ENCODE measurements at places on chromosomes 11 and 22.
A peak's percentile ranks its signal among the peaks of the same experiment; 100 is the strongest.

DNA sequence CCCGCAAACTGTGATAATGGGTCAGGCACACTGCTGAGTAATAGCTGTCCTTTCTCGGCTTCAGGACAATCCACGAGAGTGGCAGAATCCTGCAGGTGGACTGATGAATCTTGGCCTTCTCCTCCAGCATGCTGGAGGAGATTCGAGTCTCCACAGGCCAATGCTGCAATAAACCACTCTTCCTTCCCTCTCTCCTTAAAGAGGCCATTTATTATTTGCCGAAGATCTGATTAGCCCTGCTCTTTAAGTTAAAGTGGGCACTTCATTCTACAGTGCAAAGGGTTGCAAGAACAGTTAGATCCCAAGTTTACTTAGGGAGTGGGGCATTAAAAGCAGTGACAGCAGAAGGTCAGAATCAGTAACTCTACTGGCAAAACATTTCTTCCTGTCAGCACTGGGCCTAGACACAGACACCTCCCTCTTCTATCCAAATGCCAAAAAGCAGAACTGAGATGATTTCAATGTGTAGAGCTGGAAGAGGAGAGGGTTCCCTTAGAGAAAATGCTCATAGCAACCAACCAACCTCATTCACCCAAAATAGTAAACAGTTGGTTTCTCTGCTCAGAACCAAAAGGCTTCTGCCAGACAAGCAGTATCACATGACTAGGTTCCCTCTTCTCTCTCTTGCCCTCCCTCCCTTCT, 121.7 kb downstream of the SGSM3 start:
- peaks cover 6% of the 10 kb centered on the region for H3K36me3 ChIP-seq
- H3K27ac ChIP-seq: no peak overlapping the region
- DNase-seq: no peak
- H3K4me3 ChIP-seq: no peak overlapping the region

DNA sequence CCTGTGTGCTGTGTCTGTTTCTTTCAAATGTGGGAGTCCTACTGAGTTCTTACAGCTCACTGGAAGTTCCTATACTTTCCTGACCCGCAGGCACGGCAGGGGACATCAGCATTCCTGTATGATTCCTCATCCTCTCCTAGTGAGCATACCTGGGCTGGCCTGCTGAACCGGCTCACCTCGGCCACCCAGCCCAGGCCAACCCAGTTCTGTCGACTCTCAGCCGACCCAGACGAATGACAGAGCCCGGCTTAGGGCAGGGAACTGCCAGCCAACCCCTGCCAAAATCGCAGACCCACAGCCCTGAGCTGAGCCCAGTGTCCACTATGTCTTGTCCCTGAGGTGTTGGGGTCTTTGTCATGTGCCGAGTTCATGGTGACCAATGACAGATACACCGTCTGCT, 339.7 kb downstream of the BRD1 start:
- H3K4me1 ChIP-seq: peaks cover 5% of the 10 kb centered on the region
- no peaks in the 10 kb centered on the region for H3K36me3 ChIP-seq
- 0 out of 3 replicates have a peak overlapping the region, but pooled peaks have one; percentile 2 for H3K4me3 ChIP-seq
- H3K27ac ChIP-seq: no peak overlapping the region

GRCh38 chr11:23205156-23205871, 345.0 kb upstream of the CCDC179 start:
- H3K4me3 ChIP-seq: no peak overlapping the region
- no peak overlapping the region for H3K27ac ChIP-seq
- H3K27me3 ChIP-seq: no peaks in the 10 kb centered on the region
- H3K36me3 ChIP-seq: peaks cover 8% of the 10 kb centered on the region
- H3K4me1 ChIP-seq: no peaks in the 10 kb centered on the region
- DNase-seq: no peak

DNA sequence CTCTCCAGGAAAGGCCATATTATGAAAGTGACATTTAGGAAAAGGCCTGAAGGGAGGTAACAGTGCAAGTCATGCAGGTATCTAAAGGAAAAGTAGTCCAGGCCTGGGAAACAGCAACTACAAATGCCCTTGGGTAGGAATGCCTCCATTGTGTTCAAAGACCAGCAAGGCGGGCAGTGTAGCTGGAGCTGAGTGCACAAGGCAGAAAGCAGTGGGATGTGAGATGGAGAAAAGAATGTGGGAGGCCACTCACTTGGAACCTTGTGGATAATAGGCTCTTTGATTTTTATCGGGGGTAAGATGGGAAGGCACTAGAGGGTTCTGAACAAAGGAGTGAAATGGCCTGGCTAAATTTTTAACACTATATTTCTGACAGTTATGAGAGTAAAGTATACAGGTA, 188.6 kb downstream of the PGR start:
- no peak overlapping the region for H3K4me3 ChIP-seq
- peaks cover 10% of the 10 kb centered on the region for H3K36me3 ChIP-seq
- no peaks in the 10 kb centered on the region for H3K27me3 ChIP-seq

- H3K27me3 ChIP-seq: no peaks in the 10 kb centered on the region
- no peaks in the 10 kb centered on the region for H3K36me3 ChIP-seq
- H3K27ac ChIP-seq: no peak overlapping the region
Observed at GRCh38 chr11:126113515-126113957, 50.9 kb upstream of the CDON start.

DNA sequence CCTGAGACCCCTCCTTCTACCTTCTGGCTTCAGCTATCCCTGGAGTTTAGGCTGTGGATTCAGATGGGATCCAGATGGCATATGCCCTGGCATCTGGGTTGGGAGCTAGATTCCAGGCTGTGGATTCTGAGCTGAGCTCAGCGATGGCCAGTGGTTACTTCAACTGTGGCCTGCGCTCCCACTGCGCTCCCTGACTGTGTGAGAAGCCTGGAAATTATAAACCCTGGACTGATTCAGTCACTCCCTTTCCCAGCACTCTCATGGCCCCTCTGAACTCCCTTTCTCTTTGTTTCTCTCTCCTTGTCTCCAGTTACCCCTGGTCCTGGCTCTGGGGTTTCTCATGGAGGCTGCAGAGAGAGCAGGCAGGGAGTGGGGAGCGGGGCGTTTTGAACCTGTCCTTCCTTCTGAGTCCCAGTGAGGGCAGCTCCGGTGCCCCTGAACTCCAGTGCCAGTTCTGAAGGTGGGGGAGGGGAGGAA, 4.8 kb downstream of the ARHGEF17 start:
- H3K36me3 ChIP-seq: peaks cover 5% of the 10 kb centered on the region
- no peak overlapping the region for H3K4me3 ChIP-seq
- no peak for DNase-seq
- no peaks in the 10 kb centered on the region for H3K4me1 ChIP-seq
- H3K27ac ChIP-seq: no peak overlapping the region

GRCh38 chr11:2644844-2645778, 54.7 kb downstream of the KCNQ1OT1 start:
- no peaks in the 10 kb centered on the region for H3K4me1 ChIP-seq
- no peak overlapping the region for H3K27ac ChIP-seq
- no peak for DNase-seq
- H3K27me3 ChIP-seq: peaks cover 2% of the 10 kb centered on the region

DNA sequence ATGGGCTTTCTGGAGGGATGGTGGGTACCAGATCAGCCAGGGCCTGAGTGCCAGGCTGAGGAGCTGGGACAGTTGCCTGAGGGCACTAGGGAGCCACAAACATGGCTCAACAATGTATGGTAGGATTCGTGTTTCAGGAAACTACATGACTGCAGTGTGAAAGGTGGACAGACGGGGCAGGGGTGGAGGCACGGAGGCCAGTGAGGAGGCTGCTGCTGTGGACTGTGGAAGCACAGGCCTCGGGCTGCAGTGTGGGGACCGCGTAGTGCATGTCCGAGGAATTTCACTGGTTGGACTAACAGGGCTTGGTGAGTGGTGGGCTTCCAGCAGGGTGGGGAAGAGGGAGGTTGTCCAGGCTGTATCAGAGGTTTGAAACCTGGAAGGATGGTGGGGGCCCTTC, 7.8 kb downstream of the P2RY2 start:
- no peak for DNase-seq
- no peak overlapping the region for H3K4me3 ChIP-seq
- no peak overlapping the region for H3K27ac ChIP-seq
- no peaks in the 10 kb centered on the region for H3K27me3 ChIP-seq
- H3K4me1 ChIP-seq: peaks cover 13% of the 10 kb centered on the region

GRCh38 chr22:29707471-29707870, 12.3 kb upstream of the CABP7 start:
- no peak overlapping the region for H3K4me3 ChIP-seq
- H3K36me3 ChIP-seq: no peaks in the 10 kb centered on the region
- H3K4me1 ChIP-seq: peaks cover 4% of the 10 kb centered on the region
- H3K27me3 ChIP-seq: no peaks in the 10 kb centered on the region
- DNase-seq: no peak

GRCh38 chr22:50196256-50196655, 4.6 kb upstream of the SELENOO start:
- DNase-seq: no peak
- H3K27me3 ChIP-seq: no peaks in the 10 kb centered on the region
- peaks cover 20% of the 10 kb centered on the region for H3K36me3 ChIP-seq
- H3K4me1 ChIP-seq: no peaks in the 10 kb centered on the region

DNA sequence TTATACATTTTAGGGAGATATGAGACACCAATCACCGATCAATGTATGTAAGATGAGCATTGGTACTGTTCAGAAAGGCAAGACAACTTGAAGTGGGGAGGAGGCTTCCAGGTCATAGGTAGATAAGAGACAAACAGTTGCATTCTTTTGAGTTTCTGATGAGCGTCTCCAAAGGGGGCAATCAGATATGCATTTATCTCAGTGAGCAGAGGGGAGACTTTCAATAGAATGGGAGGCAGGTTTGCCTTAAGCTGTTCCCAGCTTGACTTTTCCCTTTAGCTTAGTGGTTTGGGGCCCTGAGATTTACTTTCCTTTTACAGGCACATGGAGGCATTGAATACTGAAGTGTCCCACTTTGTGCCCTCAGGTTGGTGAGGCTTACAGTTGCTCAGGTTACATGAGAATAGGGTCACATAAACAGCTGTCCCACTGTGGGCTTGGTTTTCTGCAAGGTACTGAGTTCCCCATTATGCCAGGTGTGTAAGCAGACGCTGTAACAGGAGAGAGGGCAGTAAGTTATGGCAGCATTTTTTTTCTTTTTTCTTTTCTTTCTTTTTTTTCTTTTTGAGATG, 129.8 kb upstream of the SERPIND1 start:
- H3K27me3 ChIP-seq: no peaks in the 10 kb centered on the region
- no peaks in the 10 kb centered on the region for H3K4me1 ChIP-seq
- no peak overlapping the region for H3K4me3 ChIP-seq
- H3K27ac ChIP-seq: no peak overlapping the region
- no peaks in the 10 kb centered on the region for H3K36me3 ChIP-seq

DNA sequence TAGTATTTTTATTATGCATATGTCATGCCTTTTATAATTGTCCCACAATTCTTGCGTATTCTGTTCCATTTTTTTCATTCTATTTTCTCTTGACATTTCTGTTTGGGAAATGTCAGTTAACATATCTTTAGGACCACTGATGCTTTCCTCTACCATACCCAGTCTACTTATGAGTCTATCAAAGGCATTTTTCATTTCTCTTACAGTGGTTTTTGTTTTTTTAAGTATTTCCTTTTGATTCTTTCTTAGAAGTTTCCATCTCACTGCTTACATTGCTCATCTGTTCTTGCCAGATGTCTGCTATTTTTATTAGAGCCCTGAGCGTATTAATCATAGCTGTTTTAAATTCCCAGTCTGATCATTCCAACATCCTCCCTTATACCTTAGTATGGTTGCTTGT, 29.3 kb upstream of the OR8B8 start:
- H3K4me3 ChIP-seq: no peak overlapping the region
- DNase-seq: no peak
- H3K27ac ChIP-seq: no peak overlapping the region
- H3K27me3 ChIP-seq: no peaks in the 10 kb centered on the region

GRCh38 chr11:74162681-74163467, 7.9 kb downstream of the C2CD3 start:
- H3K4me1 ChIP-seq: no peaks in the 10 kb centered on the region
- H3K4me3 ChIP-seq: no peak overlapping the region
- DNase-seq: no peak
- H3K27me3 ChIP-seq: no peaks in the 10 kb centered on the region

- H3K4me1 ChIP-seq: peaks cover 5% of the 10 kb centered on the region
- no peak overlapping the region for H3K27ac ChIP-seq
- H3K27me3 ChIP-seq: no peaks in the 10 kb centered on the region
Observed at GRCh38 chr11:61870541-61871031, 20.8 kb downstream of the FADS3 start.

- no peaks in the 10 kb centered on the region for H3K27me3 ChIP-seq
- DNase-seq: no peak
- no peak overlapping the region for H3K27ac ChIP-seq
- no peak overlapping the region for H3K4me3 ChIP-seq
Observed at GRCh38 chr11:14773755-14774154, 118.3 kb downstream of the CYP2R1 start.

GRCh38 chr11:12853325-12853651, 155.8 kb upstream of the RASSF10 start:
- H3K27ac ChIP-seq: no peak overlapping the region
- no peaks in the 10 kb centered on the region for H3K4me1 ChIP-seq
- H3K27me3 ChIP-seq: no peaks in the 10 kb centered on the region

DNA sequence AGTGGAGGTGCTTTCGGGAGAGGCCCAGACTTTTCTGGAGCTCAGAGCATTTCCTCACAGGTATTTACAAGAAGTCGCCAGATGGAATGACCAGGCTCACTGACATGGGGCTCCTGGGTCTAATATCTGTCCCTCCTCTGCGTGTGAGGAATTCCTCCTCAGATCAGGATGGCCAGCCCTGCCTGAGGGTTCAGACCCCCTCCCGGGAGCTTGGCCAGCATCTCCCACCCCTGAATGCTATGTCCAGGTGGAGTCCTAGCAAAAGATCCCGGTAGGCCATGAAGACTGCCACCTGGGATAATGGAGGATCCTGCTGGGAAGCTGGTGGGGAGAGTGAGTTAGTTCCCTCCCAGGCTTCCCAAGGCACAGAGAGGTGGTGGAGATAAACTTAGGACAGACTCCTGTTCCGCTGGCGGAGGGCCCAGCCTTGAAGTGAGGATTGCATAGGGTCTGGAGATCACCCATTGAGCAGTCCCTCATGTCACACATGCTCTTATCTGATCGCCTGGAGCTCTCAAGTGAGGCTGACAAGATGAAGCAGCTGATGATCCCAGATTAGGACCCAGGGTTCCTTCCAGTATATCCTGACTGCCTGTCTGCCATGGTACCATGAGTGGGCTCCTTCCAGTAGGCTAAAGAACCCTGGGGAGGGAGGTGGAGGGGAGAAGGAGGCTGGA, 5.7 kb downstream of the OAF start:
- H3K36me3 ChIP-seq: no peaks in the 10 kb centered on the region
- H3K27me3 ChIP-seq: peaks cover 47% of the 10 kb centered on the region
- H3K4me3 ChIP-seq: no peak overlapping the region
- DNase-seq: no peak
- no peak overlapping the region for H3K27ac ChIP-seq

- H3K4me1 ChIP-seq: no peaks in the 10 kb centered on the region
- H3K27ac ChIP-seq: no peak overlapping the region
- H3K36me3 ChIP-seq: peaks cover 8% of the 10 kb centered on the region
- peak overlapping the region; percentile 69 for H3K4me3 ChIP-seq
- DNase-seq: no peak
Observed at GRCh38 chr22:48836673-48837340, 990.9 kb downstream of the BRD1 start.

- no peaks in the 10 kb centered on the region for H3K4me1 ChIP-seq
- H3K27me3 ChIP-seq: no peaks in the 10 kb centered on the region
- no peak overlapping the region for H3K4me3 ChIP-seq
- H3K36me3 ChIP-seq: no peaks in the 10 kb centered on the region
- no peak overlapping the region for H3K27ac ChIP-seq
Observed at GRCh38 chr22:17115945-17116565, 5.1 kb downstream of the TMEM121B start.

- peak overlapping the region; percentile 22 for H3K4me3 ChIP-seq
- H3K27me3 ChIP-seq: no peaks in the 10 kb centered on the region
- peaks cover 6% of the 10 kb centered on the region for H3K4me1 ChIP-seq
- H3K36me3 ChIP-seq: peaks cover 14% of the 10 kb centered on the region
- peak; percentile 82 for DNase-seq
Observed at GRCh38 chr22:46377525-46378425, 42.3 kb downstream of the TRMU start.
